ENCODE measurements at places on chromosomes 13 and 19.

DNA sequence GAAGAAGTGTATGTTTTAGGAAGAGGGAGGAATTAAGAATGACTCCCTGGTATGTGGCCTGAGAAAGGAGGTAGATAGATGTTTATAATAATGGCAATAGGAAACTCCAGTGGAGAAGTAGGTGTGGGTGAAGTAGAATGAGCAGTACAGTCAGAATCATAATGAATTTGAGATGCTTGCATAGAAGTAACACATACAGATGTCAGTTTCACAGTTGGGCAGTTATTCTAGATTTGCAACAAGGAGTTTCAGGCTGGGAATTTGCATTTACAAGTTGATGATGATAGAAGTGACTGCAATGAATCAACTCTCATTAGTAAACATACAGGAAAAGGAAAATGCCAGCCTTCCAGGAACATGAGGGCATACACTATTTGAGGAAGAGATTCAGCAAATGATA lies 149.0 kb downstream of the SLITRK1 start:
- no peak for DNase-seq

DNA sequence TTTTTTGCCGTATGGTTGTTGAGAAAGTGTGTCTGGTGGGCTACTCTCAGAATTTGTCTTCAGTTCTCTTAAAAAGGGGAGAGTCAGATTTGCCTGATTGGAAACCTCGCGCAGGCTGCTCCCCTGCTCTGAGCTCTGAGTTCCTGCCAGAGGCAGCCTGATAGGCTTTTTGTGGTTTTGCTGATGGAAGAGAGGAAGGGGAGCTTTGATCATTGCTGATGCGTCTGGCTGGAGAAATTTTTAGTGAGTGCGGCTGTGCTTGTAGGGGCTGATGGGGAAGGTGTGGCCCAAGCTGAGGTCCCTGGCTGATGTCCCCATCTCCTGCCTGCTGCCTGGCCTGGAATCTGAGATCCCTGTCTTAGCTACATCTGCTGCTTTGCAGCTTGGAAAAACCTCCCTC lies 2.8 kb downstream of the CHST8 start:
- DNase-seq, result no peak

- DNase-seq, result peak; percentile 53
Observed at GRCh38 chr13:20826843-20827560, 53.2 kb upstream of the EEF1AKMT1 start.

DNA sequence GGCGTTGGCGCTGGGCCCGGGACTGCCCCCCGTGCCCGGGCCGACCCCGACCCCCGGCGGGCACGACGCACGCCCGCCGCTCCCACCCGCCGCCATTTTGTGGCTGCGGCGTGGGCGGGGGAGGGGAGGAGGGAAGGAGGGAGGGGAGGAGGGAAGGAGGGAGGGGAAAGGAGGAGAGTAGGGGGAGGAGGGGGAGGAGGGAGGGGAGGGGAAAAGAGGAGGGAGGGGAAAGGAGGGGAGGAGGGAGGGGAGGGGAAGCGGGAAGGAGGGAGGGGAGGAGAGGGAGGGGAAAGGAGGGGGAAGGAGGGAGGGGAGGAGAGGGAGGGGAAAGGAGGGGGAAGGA lies at the start of gene BTBD2:
TSS of gene BTBD2 (minus strand) at position 107 of the 343 bp plus-strand sequence. CDS start at position 96, 11 bp downstream.
- peak; percentile 92 for DNase-seq

- no peak for DNase-seq
Observed at GRCh38 chr19:36460046-36460445, 29.3 kb downstream of the ZNF566 start.

DNA sequence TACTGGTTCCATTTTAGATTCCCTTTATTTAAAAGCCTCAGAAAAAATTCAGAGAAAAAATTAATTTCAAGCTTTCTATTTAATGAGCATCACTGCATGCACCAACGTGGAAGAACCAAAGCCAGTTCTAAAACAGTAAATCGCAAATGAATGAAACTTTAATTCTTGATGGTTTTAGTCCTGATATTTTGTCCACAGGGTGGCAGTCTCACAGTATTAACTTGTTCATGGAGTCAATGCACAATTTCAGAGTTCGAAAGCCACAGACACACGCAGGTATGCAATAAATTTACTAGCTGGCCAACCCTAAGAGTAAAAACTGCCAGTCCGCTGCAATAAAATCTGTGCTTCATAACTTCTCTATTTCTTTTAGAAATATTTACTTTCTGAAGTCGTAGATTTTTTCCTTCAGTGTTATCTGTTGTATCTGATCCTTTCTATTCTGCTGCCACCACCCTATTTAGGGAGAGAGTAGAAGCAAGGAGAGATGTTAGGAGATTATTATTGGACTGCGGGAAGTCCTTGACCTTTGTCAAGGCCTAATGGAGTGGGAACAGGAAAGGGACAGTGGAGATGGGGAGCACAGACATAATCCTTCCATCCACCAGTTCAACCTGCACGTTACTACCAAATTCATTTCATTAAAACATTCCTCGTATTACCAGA lies 7.0 kb upstream of the WBP4 start:
- DNase-seq, result peak; percentile 65

DNA sequence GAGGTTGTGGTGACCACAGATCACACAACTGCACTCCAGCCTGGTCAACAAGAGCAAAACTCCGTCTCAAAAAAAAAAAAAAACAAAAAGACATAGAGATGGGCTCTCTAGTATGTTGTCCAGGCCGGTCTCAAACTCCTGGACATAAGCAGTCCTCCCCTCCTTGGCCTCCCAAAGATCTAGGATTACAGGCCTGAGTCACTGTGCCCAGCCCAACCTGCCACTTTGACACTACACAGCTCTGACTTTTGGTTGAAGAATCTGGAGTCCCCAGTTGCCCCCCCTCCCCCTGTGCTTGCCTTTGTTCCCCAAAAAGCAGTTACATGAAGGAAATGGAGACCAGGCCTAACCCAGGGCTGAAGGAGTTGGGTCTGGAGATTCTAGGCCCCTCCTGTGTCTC lies 12.9 kb downstream of the CARM1 start:
- peak; percentile 67 for DNase-seq

GRCh38 chr13:30126903-30127428 lies 180.4 kb downstream of the KATNAL1 start:
- DNase-seq, result no peak

DNA sequence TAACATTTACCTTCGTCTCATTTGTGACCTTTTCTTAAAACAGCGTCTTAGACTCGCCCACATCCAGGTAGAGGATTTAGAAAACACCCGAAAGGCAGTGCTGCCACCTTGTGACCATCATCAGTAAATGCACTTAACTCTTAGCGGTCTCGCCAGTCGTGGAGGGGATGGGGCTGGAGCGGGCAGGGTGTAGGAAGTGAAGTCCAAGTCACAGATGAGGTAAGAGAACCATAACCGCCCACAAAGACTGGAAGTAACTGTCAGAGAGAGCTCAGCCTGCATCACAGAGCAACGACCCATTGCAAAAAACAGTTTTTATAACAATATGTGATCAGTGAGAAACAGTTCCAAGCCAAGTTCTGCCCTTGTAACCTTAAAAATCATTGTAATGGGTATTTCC lies 10.7 kb upstream of the CEACAM3 start:
- DNase-seq, result peak; percentile 80

DNA sequence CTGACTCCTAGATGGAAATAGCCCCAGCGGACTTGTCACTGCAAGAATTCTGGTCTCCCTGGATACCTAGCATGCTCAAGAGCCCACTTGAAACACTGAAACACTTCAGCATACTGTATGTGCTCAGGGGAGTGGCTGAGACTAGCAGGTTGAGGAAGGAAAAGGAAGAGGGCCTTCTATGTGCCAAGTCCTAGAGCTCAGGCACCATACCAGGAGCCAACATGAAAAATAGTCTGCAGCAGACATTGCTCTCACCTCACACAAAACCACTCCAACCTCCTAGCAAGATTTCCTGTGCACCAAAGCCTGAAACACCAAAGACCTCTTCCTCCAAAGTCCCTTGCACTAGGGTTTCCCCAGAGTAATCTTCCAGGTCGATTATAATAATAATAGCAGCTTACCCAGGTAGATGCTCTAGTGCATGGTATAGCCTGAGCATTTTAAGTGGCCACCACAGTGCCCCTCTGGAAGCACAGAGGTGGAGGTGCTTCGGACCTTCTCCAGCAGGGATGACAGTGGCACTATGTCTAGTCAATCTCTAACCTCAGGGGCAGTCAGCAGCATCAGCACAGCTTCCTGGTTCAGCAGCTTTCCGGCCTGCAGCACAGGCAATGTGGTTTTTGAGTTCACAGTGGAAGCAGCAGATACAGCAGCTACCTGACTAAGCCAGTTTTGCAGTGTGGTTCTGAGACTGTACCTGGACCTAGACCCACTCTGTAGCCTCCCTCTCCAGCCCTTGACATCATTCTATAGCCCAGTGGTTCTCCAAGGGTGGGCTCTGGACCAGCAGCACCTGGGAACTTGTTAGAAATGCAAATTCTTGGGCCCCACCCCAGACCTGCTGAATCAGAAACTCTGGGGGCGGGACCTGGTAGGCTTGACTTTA lies 45.6 kb upstream of the UBE2L5 start:
- no peak for DNase-seq

- DNase-seq, result no peak
Observed at GRCh38 chr13:20057963-20058362, 99.4 kb downstream of the ZMYM2 start.

- DNase-seq, result no peak
Observed at GRCh38 chr19:38661136-38661535, 13.7 kb downstream of the ACTN4 start.

DNA sequence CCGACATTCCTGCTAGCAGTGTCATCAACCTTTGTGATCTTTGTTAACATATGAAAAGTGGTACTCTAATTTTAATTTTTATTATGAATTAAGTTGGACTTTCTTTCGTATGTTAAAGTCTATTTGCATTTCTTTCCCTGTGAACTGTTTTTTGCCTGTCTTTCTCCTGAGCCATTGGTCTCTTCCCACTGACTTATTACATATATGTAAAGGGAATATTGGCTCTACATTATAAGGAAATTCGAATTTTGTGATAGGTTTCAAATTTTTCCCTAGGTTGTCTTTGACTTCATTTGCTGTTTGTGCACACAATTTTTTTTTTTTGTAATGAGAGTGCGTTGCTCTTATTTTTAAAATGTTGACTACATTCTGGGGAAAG lies 442 bp upstream of the CDC16 start:
- DNase-seq, result no peak

DNA sequence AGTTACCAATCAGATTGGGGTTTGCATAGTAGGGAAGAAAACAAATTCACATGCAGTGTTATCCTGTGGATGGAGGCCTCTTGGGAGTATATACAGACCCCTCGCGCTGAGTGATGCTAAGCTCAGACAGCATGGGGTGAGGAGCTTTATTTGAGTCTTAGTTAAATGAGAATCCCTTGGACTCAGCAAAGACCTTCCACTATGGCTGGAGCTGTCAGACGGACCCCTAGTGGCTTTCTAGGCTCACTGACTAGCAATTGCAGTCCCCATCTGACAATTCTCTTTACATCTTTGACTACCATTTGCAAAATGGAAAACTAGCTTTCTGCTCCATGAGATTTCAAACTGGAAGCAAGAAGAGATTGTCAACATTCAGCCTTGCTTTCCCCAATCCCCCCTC lies 90.4 kb downstream of the STOML3 start:
- no peak for DNase-seq
